ENCODE measurements at places on chromosomes 11 and 22.

- no peak for DNase-seq
Measured at GRCh38 chr11:94504689-94505293, 7.5 kb upstream of the C11orf97 start.

GRCh38 chr11:12506404-12506921 lies 129.1 kb downstream of the PARVA start:
- no peak for DNase-seq

DNA sequence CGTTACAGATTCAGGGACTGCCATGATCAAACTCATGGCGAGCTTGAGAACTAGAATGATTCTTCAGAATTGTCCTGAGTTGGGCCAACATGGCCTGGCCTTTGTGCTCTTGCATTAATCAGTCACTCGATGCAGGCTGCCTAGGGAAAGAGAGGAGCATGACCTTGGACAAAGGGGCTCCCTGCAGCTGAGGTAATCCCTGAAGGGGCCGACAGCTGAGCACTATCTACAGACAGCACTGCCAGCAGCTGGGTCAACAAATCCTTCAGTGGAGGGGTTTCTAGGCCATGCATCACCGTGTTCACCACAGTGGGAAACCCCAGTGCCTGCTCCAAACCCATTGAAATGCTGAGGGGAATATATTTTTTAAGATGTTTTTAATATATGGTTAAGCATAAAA lies 159.5 kb upstream of the POU2AF2 start:
- DNase-seq = no peak

DNA sequence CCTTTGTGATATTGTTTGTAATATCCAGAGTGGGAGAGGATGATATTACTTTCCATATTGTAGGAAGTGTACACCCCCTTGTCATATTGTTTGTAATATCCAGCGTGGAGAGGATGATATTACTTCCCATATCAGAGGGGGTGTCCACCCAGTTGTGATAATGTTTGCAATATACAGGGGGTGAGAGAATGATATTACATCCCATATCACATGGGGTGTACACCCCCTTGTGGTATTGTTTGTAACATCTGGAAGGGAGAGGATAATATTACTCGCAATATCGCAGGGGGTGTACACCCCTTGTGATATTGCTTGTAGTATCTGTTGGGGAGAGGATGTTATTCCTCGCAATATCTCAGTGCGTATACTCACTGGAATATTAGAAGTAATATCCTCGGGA lies 61.5 kb downstream of the PRSS23 start:
- no peak for DNase-seq

DNA sequence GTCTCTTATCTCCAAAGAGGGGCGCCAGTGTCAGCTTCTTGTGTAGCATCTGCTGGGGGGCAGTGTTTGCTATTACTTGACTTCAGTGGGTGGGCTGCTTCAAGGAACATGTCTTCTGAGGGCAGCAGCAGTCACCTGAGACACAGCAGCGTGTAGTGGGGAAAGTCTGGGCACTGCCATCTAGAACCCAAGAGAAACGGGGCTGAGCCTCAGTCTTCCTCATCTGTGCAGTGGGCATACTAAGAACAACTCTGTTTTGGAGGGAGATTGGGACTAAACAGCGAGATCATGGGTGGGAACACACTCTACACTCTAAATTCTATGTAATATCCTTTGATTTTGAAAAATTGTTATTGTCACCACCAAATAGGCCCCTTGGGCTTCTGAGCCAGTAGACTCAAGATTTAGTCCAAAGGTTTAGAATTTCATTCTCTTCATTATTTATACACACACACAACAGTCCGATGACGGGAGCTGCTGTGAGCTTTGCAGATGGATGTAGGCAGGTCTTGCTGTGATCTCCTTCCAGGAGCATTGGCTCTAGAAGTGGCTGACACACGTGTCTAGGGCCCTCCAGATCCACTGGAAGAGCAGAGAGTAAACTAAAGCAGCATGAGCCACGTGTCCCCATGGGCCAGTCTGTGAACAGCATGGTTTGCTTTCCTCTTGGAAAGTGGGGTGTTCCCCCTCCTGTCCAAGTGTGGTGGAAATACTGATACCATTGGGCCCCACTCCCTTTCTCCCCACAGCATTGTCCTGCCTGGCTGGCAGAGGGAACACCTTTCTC lies 51.8 kb downstream of the TRAF6 start:
- no peak for DNase-seq

DNA sequence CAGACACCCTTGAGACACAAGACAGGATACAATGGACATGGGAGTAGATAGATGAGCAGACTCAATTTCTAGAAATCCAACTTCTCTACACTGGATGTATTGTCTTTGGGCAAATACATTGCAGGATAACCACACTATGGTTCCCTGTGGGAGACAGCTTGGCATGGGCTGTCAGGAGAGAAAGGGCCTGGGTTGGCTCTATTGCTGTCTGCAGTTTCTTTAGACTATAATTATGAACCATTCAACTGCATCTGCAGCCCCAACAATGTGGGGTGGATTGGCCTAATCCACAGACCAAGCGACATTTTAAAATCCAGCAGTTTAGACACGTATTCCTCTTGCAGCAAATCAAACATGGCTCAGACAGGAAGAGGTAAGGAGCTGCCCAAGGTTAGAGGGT lies 60.3 kb downstream of the ETS1 start:
- DNase-seq = no peak

- DNase-seq = peak; percentile 78
Measured at GRCh38 chr22:42294034-42294985, 23.9 kb upstream of the TCF20 start.

GRCh38 chr11:11555208-11555607 lies 66.6 kb downstream of the GALNT18 start:
- no peak for DNase-seq

GRCh38 chr11:11245453-11245852 lies 107.6 kb downstream of the CSNK2A3 start:
- no peak for DNase-seq

All from mesothelial cell of epicardium (in vitro differentiated cells).